ENCODE measurements at places on chromosomes 6 and 20.
A peak's percentile ranks its signal among the peaks of the same experiment; 100 is the strongest.

DNA sequence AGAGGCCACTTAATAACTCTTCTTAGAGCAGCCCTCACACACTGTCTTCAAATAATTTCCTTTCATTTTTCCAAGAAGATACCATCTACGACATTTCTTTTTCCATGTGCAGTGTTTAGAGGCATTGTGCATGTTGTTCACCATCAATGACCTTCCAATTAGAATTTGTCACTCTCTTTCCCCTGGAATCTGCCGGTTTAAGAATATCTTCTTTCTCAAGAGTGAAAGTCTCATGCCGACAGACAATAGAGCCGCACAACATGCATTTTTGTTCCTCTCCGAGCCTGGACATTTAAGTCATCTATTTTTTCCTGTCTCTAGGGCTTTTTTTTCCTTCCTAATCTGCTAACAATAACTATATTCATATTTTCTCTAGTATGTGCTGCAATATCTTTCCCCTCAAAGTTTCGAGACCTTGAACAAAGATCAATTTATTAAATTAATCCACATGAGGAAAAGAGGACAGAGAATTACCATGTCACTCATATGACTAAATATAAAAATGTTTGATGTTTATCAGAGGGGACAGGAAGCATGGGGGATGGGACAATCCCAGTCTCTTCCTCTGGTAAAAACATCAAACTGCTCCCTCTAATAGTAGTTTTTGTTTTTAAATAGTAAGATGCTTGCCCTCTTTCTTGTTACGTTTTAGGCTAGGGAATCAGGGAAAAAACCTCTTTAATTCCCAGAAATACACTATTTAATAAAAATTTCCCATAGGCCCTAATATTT, 893.4 kb downstream of the C6orf118 start:
- DNase-seq = no peak

DNA sequence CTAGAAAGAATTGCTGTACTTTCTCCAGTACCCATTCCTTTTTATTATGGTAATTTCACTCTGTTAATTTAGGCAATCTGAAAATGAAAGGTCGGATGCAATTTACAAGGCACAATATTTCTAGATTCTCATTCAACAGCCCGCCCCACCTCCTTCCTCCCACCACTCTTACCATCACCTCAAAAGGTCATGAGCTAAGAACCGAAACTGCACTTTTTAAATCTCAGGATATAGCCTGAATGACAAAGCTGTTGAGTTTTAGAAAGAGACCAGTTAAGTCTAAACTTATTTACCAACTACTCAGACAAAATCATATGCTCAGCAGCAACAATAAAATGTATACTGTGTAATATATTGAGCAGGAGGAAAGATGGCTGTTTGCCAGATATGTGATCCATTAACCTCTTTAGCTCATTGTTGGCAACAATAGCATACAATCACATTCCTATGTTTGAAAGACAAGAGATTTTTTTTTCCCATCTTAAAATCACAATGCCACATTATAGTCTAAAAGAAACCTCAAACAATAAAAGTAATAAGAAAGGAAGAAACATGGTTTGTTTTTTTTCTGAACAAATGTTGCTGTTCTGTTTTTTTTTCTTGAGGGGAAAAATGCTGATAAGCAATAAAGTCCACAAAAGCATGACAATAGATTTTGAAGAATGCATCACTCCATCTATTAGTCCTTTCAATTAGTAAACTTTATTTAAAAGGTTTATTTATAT, 1.6 kb upstream of the HS3ST5 start:
- no peak for DNase-seq

GRCh38 chr6:111087106-111087835, at the start of gene SLC16A10:
SLC16A10 (plus strand) TSS chr6:111087503; CDS start chr6:111087753, 250 bp downstream.
- DNase-seq = peak; percentile 83

- DNase-seq = no peak
Measured at GRCh38 chr6:35541836-35542235, 29.1 kb upstream of the TULP1 start.

- no peak for DNase-seq
Measured at GRCh38 chr6:163716690-163717089, 302.2 kb downstream of the QKI start.

GRCh38 chr6:30767158-30767943, 23.0 kb upstream of the IER3 start:
- no peak for DNase-seq

- no peak for DNase-seq
Measured at GRCh38 chr20:57587989-57588377, 27.1 kb downstream of the PCK1 start.

DNA sequence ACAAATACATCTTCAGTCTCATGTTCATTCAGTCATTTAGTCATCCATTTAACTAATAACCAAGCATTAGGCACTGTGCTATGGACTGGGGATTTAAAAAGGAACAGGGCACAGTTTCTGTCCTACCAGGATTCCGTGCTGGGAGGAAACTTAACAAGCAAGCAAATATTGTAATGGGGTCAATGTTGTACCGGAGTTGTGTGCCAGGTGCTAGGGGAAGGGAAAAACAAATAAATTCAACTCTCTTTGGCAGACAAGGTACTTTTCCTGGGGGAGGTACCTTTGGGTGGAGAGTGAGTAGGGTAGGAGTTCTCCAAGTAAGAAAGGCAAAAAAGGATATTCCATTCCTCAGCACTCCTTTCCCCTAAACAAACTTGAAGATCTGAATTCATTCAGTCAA, 90.3 kb downstream of the OLIG3 start:
- no peak for DNase-seq

DNA sequence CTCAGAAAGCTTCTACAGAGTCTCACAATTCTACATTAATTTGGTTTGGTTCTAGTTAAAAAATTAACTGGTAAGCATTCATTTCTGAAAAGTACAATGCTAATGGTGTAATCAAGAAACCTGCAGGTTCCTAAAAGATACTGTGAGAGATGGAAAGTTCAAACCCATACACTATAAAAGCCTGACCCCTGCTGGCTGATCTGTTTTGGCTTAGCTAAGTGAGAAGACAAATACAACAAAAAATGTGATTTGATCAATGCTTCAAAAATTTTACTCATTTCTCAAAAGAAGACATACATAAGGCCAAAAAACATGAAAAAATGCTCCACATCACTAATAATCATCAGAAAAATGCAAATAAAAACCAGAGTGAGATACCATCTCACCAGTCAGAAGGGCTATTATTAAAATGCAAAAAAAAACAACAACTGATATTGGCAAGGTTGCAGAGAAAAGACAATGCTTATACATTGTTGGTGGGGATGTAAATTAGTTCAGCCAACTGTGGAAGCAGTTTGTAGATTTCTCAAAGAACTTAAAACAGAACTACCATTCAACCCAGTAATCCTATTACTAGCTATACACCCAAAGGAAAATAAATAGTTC, 102.8 kb downstream of the MOXD1 start:
- DNase-seq = peak; percentile 50

DNA sequence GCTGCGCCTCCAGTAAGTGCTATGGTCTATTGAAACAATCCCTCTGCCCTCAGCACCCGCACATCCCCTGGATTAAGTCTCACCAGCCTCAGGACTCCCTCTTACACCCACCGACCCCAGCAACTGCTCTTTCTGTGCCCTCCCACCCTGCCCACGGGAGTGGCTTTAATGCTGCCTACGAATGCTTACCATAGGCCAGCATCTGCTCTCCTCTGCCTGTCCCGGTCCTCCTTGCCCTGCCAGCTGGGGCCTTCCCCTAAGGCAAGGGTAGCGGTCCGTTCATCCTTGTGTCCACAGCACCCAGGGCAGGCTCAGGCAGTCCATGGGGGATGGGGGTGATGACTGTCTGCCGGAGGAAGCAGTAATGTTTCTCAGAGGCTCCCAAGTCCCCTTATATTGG, 4.1 kb downstream of the EBF4 start:
- no peak for DNase-seq

- no peak for DNase-seq
Measured at GRCh38 chr6:125584468-125584939, 164.9 kb upstream of the HEY2 start.

DNA sequence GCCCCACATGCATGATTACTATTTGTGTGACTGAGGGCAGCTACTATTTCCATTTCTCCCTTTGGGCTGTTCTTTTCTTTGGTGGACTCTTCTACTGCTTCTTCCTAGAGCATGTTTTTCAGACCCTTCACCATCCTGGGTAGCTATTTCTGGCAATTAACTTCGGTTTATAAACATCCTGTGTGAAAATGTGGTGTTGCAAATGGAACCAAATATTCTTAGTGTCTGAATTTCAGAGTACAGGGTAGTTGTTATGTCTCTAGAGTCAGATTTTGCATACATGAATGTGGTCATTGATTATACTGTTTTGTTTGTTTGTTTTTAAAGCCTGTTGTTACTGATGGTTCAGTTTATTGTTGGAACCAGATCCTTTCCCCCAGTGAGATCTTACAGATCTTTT, 49.7 kb downstream of the PROKR2 start:
- DNase-seq = no peak

- no peak for DNase-seq
Measured at GRCh38 chr20:44856442-44856841, 29.1 kb upstream of the YWHAB start.

DNA sequence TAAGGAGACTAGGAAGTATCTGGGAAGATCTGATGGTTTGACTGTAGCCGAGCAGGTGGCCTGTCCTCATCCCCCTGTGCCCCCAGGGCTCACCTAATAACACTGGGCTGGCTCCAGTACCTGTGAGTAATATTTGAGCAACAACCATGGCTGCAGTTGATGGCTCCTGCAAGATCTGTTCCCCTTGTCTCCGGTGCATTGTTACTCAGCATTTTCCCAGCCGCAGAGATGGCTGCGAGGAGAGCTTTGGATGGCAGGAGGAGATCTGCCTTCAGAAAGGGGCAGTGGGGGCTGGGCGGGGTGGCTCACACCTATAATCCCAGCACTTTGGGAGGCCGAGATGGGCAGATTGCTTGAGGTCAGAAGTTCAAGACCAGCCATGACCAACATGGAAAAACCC, 39.3 kb downstream of the PTK7 start:
- DNase-seq = no peak

- peak; percentile 49 for DNase-seq
Measured at GRCh38 chr6:133553652-133554051, 312.5 kb downstream of the EYA4 start.

- no peak for DNase-seq
Measured at GRCh38 chr6:131510094-131510493, 62.9 kb upstream of the ARG1 start.

- no peak for DNase-seq
Measured at GRCh38 chr20:673603-674001, 2.0 kb downstream of the SCRT2 start.

- DNase-seq = no peak
Measured at GRCh38 chr6:34552620-34553019, 3.5 kb downstream of the SPDEF start.

- DNase-seq = no peak
Measured at GRCh38 chr6:21856844-21857243, 263.3 kb downstream of the SOX4 start.

DNA sequence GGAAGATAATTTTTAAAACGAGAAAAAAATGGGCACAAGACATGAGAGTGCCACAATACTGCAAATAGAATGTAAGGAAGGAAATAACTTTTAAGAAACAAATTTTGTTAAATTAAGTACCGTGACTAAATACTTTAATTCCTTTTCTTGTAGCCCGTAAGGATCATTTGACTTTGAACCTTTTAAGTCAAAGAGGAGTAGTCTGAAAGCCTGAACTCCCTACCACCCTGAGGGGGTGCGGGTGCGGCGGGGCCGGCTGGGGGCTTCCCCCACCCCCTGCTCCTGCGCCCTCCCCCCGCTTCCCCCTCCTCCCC, 231 bp upstream of the PHACTR2 start:
- DNase-seq = no peak

DNA sequence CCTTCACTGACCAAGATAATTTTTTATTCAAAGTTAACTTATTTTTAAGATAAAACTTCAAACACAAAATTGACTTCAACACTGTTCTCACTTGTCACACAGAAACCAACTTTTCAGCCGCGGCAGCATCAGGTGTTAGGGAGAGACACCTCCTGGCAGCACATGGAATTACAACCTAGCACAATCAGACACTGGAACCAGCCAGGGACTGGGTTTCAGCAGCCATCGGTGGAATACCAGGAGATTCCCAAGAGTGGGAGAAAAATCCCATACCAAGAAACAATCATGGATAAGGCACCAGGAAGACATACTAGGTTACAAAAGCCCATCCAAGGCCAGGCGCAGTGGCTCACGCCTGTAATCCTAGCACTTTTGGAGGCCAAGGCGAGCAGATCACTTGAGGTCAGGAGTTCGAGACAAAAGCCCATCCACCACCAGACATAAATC, 70.0 kb downstream of the SNX5 start:
- DNase-seq = peak; percentile 66

DNA sequence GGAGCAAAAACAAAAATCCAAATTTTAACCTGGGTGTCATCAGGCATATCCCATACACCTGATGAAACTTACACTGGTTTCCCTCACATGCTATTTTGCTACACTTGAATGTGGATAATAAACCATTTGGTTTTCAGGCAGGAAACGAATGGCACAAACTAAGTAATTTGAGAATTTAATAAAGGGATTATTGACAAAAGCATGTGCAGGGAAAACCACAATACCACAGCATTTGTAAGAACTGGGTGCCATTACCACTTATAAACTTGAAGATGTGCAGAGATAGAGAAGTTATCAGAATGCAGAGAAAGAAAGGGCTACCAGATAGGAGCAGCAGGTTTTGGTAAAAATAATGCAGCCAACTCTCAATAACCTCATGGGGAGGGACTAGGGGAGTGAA, 151.2 kb downstream of the RFX6 start:
- no peak for DNase-seq

- no peak for DNase-seq
Measured at GRCh38 chr20:58147628-58148370, 80.7 kb downstream of the ANKRD60 start.

DNA sequence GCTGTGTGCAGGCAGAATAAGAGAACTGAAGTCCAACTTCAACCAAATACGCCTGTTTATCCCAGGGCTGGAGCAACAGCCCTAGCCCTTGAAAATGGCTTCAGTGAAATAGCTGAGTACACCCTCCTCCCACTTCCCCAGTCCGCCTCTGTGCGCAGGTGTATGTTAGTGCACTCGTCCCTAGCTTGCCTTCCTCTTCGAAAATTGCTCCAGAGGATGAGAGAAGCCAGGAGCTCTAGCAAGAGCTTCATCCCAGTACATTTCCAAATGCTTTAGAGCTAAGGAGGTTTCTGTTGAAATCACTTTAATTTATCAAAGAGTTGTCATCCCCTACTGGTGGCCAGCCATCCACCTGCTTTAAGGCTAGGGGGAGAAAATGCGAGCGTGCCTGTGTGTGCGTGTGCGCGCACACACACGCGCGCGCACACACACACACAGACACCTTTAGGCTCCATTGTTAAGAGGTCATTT, 5.4 kb upstream of the POU3F2 start:
- no peak for DNase-seq

GRCh38 chr6:14320332-14320731, 202.8 kb downstream of the CD83 start:
- no peak for DNase-seq
